ENCODE measurements at places on chromosomes 13 and 19.
A peak's percentile ranks its signal among the peaks of the same experiment; 100 is the strongest.

DNA sequence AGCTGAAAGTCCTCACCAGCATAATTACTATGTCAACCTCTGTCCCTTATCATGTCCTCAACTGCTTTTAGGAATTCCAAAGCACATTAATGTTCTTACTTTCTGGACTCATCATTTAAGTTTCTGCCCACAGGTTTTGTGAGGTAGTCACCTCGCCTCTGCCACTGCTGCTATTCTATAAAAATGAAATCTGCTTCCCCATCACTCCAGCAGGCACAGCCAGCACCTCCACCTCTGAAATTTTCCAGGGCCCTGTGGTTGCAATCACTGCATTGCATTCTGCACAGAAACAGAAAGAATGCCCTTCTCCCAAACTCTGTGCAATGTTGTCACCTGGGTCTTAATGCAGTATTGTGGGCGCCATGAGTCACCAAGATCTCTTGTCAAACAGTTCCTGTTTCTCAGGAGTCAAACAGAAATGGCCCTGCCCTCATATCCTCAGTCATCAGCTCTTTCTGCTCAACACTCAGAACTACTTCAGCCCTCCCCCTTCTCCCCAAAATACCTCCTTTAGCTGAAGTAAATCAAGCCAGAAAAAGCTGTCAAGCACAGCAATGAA lies 529.2 kb upstream of the NBEA start:
- DNase-seq, result peak; percentile 41

GRCh38 chr13:98393873-98394272 lies 183.0 kb downstream of the STK24 start:
- no peak for DNase-seq

- DNase-seq, result no peak
Measured at GRCh38 chr19:4370418-4371041, 27.2 kb downstream of the MPND start.

GRCh38 chr13:84460989-84461388 lies 578.7 kb upstream of the SLITRK1 start:
- DNase-seq, result no peak

GRCh38 chr19:45499196-45500180 lies 1.2 kb downstream of the PPM1N start:
- DNase-seq, result peak; percentile 53

DNA sequence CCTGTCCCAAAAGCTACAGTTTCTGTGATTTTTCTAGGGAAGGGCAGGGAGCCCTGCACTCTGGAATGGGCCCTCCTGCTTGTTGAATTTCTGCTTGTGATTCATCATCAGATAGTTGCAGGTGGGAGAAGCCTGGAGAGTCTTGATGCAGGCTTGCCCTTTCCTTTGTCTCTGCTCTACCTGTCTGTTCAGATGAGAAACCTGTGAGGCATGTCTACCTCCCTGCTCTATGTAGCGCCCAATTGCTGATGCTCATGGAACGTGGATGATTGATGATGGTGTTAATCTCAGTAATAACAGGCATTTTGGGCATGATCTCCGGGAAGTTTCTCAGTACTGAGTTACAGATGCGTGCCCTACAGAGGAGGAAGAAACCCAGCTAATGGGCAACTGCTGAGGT lies 10.9 kb upstream of the CBY2 start:
- no peak for DNase-seq

GRCh38 chr19:46488551-46488950 lies 7.1 kb downstream of the PNMA8B start:
- no peak for DNase-seq

- no peak for DNase-seq
Measured at GRCh38 chr19:4584670-4585460, 25.4 kb upstream of the SEMA6B start.

DNA sequence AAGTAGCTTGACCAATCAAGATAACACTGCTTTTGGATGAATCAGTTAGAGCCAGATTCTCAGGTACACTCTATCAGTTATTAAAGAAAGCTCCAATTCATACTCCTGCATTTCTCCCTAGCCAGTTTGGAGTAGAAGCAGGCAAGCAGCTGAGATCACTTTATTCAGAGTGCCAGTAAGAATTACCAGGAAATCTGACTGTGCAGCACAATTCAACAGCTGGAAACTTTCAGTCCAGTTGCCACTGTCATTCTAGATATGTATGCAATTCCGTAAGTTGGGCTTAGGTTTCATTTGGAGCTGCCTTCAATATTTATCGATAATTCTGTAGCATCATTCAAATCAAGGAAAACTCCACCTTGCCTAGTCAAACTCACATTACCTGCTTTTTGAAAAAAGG lies 2625.6 kb upstream of the PCDH20 start:
- DNase-seq, result no peak

DNA sequence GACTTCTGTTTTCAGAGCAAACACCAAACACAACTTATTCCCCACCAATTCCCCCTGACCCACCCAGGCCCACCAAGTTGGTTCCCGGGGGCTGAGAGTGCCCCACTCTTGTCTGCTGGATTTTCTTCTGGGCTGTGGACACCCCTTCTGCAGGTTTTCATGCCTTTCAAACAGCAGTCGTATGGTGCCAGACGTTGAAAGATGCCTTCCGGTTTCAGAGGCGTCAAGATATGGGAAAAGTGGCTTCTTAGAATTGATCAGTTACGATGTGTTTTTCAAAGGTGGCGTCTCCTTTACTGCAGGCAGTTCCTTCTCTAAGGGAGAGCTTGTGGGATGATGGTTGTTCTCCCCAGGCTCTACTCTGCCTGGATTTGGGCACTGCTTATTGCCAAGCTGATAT lies 12.7 kb downstream of the CLEC11A start:
- DNase-seq, result no peak

DNA sequence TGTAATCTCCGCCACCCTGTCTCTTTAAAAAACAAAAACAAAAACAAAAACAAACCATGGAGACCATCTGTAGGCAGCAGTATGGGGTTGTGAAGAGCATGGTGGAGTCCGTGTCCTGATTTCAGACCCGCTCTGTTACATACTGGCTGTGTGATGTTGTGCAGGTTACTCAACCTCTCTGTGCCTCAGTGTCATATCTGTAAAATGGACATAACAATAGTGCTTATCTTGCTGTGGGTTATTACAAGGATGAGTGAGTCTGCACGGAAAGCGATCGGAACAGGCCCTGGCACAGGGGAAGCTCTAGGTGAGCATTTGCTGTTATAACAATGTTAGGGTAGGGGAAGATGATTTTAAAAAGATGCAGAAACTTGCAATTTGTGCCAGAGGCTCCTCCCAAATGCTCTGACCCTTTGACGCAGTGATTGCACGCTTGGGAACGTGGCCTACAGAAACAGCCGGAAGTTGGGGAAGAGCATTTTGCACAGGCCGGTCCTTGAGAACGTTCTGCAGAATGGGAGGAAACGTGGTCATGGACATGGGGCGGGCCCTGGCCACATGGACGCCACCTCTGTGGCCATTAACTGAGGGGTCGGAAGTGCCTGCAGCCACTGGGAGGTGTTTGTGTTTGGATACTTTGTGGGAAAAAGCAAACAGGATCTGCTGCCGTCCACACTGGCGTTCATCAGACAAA lies 15.7 kb upstream of the SELENOW start:
- DNase-seq, result peak; percentile 64

DNA sequence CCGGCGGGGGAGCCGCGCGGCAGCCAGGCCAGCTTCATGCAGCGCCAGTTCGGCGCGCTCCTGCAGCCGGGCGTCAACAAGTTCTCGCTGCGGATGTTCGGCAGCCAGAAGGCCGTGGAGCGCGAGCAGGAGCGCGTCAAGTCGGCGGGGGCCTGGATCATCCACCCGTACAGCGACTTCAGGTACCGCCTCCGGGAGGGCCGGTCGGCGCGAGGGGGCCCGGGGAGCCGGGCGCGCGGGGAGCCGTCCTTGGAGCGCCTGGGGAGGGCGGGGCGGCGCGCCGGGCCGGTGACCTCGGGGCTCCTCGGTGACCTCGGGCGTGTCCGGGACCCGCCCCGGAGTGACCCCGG lies 690 bp downstream of the HCN2 start:
- peak; percentile 49 for DNase-seq

DNA sequence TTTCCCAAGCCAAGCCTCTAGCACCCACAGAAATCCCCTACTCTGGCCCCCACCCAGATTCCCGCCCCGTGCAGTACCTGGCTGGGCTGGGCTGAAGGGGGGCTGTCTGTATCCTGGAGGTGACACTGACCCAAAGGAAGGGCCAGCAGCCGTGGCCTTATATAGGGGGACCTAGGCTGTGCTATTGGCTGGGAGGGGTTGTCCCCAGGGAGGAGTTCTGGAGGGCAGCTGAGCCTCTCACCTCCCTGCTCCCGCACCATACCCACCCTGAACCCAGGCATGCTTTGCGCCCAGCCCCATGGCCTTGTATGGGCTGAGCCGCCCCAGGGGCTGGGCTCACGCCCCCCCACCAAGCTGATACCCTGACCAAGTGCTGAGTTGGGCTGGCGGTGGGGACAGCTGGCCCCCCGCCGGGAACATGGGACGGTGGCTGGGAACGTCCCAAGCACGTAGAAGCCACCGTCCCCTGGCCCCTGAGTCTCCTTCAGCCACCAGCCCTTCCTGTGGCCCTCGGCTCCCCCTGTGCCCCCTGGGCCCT lies at the start of gene CKM:
Gene CKM (minus strand): TSS at position 132 of the 538 bp plus-strand sequence. CDS start 3,162 bp downstream, outside the sequence.
- no peak for DNase-seq

GRCh38 chr13:28531077-28531844 lies 36.3 kb upstream of the FLT1 start:
- peak; percentile 33 for DNase-seq

DNA sequence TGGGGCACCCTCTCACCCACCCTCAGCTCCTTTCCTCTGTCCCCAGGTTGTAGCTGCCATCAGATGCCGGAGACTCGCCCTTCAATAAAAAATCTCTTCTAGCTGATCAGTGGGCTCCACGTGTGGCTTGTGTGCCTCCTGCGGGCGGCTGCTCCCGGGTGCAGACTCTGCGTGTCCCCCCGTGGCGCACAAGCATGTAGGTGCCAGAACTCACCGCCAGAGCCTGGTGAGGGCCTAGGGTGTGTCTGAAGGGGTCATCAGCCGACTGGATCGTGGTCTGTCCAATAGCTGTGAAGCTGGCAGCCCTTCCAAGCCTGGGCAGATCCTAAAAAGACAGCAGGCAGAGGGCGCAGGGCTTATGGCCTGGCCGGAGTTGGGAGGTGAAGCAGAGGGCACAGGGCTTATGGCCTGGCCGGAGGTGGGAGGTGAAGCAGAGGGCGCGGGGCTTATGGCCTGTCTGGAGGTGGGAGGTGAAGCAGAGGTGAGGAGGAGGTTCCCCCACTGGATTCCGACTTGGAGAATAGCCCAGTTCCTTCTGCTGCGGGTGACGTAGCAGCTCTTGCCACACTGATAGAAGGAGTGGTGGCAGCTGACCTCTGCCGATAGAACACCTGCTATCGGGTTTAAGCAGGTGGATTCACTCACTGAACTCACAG lies 11.7 kb downstream of the NOP53 start:
- DNase-seq, result no peak

DNA sequence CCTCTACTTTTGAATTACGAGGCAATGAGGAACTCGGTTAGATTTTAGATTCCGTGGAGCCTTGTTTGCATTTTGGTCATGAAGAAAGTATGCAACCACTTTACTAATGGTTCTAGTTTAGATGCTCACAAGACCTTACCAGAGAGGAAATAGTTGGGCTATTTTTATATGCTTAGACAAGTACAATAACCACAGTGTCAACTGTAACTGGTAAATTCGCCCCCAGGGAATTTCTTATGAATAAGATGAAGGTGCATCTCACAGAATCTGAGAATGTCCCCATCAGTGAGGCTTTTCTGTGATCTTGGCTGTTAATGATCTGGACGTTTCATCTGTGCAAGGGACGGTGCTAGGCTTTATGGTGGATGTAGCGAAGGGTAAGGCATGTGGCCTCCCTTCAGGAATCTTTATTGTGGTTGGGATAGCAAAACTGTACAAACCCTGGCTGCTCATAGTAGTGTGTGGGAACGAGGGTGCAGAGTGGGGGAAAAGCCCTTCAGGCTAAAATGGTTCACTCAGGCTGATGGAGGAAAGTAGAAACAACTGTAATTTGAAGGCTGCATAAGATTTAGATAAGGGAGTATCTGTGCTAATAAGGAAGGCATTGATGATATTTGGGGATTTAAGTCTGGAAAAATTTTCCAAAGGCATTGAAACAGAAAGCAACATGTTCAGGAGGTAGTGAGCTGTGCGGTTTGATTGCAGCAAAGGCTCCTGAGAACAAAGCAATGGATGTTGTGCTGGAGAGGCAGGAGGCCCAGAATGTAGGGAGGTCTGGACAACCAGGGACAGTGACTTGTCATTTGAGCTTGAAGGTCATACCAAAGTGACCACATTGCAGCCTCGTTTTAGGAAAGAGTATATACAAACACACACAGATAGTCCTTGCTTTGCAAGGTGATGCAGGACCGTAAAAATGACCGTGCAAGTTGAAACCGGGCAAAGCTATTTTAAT lies 28.4 kb downstream of the UBAC2 start:
- peak; percentile 59 for DNase-seq

- DNase-seq, result peak; percentile 51
Measured at GRCh38 chr13:79483086-79483706, 2.2 kb downstream of the NDFIP2 start.

DNA sequence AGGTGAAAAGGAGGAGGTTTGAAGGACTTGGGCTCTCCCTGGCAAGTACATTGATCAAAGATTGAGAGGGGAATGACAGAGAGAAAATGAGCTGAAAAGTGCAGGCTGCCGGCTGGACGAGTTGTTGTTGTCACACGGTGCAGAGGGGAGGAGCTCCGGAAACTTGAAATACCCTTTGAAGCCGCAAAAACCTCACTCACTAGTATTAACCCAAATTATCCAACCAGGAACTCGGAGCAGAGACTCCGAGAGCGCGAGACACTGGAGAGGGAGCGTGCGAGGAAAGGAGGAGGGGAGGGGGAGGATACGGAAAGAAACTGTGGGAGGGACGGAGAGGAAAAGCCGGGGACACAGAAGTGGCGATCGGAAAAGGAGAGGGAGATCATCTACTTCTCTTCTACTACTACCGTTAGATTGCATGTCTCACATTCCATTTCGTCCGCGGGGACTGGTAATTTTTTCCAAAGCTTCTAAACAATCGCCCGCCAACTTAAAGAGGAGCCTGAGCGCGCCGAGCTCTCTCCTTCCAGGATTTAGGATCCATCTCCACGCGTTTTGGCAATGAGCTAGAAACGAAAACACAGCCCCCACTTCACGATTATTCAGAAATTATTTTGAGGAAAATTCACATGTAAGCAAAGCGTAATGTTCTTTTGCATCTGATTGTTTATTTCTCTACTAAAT lies at the start of gene DACH1:
Gene DACH1 (minus strand): TSS at position 74 of the 684 bp plus-strand sequence.
- peak; percentile 50 for DNase-seq
